ENCODE measurements at places on chromosomes 6 and 20. TPM values are rescaled to one million over a fixed set of nuclear protein-coding genes. Genes with fewer than 3 reads are reported as not detected.

Gene SMPDL3A
- total RNA-seq, result 12.4 TPM

DNA sequence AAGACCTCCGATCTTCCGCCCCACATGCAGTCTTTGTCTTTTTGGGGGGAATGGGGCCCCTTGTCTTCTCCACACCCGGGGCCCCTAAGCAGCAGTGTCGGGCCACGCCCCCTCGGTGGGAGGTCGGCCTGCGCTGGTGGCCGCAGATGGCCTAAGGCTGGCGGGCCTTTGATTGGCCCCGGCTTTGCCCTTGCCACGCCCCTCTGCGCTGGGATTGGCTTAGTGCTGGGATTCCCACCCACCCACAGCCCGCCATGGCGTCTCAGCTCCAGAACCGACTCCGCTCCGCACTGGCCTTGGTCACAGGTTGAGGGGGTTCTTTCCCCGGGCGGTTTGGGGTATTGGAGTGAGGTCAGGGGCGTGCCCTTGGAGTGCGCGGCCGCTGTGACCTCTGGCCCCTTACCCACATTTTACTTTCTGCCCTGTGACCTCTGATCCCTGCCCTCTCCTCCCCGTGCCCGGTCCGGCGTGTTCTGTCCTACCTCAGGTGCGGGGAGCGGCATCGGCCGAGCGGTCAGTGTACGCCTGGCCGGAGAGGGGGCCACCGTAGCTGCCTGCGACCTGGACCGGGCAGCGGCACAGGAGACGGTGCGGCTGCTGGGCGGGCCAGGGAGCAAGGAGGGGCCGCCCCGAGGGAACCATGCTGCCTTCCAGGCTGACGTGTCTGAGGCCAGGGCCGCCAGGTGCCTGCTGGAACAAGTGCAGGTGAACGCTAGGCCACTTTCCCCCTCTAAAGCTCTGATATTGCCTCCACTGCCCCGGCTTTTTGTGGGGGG lies at the start of gene HSD17B8:
Gene HSD17B8 (plus strand): TSS at position 241 of the 776 bp plus-strand sequence. CDS start 14 bp downstream, at position 255.
- H3K36me3 ChIP-seq, result peaks cover 28% of the 10 kb centered on the region
- no peaks in the 10 kb centered on the region for H3K27me3 ChIP-seq
- DNase-seq, result peak; percentile 97
- peak within 1 kb of the TSS; percentile 93 for H3K4me3 ChIP-seq

DNA sequence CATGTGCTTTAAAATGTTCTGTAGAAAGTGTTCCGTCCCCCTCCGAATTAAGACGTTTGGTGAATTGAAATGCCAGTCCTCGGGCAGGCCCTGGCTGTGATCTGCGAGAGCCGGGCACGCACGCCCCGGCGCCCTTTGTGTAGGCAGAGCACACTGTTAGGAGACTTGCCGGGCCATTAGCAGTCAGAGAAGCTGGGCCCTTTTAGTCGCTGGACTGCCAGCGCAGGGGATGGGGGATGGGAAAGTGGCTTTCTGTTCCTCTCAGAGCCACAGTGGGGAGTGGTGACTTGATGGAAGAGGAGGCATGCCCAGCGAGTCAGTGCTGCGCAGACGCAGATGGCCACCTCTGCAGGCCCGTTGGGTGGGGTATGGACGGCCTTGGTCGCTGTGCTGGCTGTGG lies 2.2 kb downstream of the PPP1R3G start:
- no peaks in the 10 kb centered on the region for H3K27me3 ChIP-seq
- no peaks in the 10 kb centered on the region for H3K36me3 ChIP-seq
- H3K27ac ChIP-seq, result no peak overlapping the region
- DNase-seq, result no peak
- H3K4me1 ChIP-seq, result peaks cover 21% of the 10 kb centered on the region

Gene PTK6
- total RNA-seq, result not detected

Gene PLG
- not detected for total RNA-seq

Gene BTNL2
- not detected for total RNA-seq

- peak; percentile 71 for DNase-seq
- H3K27ac ChIP-seq, result peak overlapping the region; percentile 75
- H3K4me3 ChIP-seq, result peak overlapping the region; percentile 59
- H3K27me3 ChIP-seq, result no peaks in the 10 kb centered on the region
These were observed 490 bp downstream of the JAG1 start for GRCh38 chr20:10673176-10673841.

DNA sequence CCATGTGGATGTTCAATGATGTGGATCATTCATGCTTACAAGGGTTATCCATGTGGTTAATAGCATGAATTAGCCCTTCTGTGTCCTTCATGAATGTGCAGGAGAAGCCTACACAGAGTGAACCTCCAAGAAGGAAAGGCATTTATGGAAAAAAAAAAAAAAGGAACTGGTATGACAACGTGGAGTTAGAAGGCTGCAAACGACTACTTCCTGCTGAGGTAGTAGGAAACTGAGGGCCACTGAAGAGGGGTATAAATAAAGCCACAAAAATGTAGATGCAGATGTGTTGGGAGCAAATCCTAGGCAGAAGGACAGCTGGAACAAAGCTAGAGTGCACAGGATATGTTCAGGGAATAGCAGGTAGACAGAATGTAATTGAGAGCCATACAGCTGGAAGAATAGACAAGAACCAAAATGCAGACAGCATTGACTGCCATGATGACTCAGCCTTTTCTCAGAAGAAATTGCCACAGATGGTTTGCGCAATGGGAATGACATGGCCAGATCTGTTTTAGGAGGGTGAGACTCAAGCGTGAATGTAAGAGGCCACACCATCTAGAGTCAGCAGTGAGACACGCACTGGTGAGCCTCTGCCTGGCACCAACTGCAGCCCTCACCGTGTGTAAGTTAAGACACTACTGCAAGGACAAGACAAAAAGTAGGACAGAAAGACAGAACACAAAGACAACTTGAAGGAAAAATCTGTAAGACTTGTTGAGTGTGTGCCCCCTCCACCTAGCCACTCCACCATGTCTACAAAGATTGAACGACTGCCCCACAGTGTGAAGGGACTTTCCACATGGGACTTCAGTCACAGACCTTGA lies 79.8 kb downstream of the KIF13A start:
- H3K4me1 ChIP-seq, result peaks cover 23% of the 10 kb centered on the region
- peak overlapping the region; percentile 45 for H3K27ac ChIP-seq
- DNase-seq, result peak; percentile 75
- no peak overlapping the region for H3K4me3 ChIP-seq

DNA sequence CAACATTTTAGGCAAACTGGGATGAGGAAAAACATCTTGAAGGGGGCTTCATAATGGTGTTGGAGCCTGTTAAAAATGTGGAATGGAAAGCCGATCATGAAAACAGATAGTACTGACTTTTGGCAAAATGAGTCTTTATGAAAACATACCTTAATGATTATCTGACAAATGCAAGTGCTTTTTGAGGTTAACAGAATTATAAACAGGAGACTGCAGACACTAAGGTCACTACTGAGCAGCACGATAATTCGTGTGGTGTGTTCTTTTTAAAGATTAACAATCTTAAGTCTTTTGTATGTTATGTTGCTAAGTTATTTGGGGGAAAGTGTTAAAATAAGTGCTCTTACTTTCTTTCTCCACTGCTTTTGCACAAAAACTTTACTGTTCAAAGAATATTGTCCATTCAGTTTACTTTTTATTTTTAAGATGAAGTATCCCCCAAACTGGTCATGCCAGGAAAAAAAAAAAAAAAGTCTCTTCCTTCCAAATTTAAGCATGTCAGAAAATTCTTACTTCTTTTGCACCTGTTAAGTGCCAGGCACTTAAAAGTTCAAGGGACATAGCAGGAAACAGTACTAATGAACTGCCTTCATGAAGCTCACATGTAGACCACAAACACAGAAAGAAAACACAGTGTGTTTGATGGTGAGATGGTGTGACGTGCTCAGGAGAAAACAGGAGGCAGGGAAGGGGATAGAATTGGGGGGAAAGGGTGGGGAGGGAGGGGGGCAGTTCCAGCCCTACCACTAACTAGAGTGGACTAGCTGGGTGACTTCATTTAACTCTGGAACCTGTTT lies 73.2 kb downstream of the CDYL start:
- H3K27me3 ChIP-seq, result no peaks in the 10 kb centered on the region
- DNase-seq, result no peak
- H3K4me1 ChIP-seq, result no peaks in the 10 kb centered on the region
- H3K4me3 ChIP-seq, result no peak overlapping the region
- H3K27ac ChIP-seq, result no peak overlapping the region
- H3K36me3 ChIP-seq, result peaks cover 7% of the 10 kb centered on the region

DNA sequence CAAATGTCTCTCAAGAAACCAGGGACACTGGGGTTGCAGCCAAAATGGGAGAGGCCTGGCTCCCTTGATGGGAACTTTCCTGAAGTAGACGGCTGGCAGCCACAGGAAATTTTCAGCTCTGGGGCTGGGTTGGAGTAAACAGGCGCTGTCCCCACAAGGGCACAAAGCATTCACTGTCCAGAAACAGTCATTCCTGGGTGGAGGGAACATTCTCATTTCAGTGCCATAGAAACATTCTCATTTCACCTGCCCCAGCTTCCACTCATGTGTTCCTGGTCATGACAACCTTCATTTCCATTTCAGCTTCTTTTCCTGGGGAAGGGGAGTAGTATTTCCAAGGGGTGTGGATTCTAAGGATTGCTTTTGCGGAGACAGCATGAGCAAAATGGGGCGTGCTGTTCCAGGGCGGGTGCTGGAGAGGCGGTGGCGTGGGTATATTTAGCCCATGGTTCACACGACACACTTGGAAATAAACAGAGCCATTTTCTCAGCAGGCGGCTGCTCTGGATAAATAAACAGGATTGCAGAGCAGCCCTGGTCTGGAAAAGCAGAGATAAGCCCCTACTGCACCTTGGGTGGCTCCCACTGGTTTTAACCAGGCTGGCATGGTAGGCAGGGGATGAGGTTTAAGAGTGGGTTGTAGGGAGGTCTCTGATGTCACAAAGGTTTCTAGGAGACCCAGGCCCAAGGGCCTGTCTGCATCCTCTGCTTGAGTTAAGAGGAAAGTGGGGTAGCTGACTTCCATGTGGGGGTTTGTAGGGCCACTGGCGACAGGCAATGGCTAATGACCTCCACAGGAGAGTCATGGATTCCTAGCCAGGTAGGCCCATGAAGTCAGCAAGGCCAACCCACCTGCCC lies 32.9 kb downstream of the COX4I2 start:
- no peaks in the 10 kb centered on the region for H3K27me3 ChIP-seq
- DNase-seq, result no peak
- peaks cover 5% of the 10 kb centered on the region for H3K36me3 ChIP-seq
- no peak overlapping the region for H3K4me3 ChIP-seq
- no peak overlapping the region for H3K27ac ChIP-seq

Measured in A673 (cell line).